ENCODE measurements at places on chromosomes 12 and 14.
A peak's percentile ranks its signal among the peaks of the same experiment; 100 is the strongest.

DNA sequence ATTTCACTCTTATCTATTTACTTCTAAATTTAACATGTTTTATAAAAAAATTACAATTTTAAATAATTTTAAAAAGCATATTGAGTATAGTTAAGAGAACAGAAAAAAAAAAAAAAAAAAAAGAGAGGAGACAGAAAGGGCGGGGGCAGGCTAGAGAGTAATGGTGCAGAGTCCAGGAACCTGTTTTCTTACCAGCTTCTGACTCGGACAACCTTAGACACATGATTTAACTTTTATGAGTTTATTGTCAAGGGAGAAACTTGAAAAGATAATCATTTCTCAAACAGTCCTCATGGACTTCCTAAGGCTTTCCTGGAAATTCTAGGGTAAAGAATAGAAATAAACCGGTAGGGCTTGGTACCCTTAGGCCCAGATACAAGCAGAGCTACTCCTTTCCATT, 84.3 kb downstream of the RPS6KA5 start:
- DNase-seq: no peak

GRCh38 chr12:44863867-44864266, 12.2 kb downstream of the NELL2 start:
- no peak for DNase-seq

- DNase-seq: peak; percentile 57
These were observed 21.3 kb downstream of the GCH1 start for GRCh38 chr14:54881235-54881760.

GRCh38 chr12:130651188-130651959, 64.7 kb downstream of the RIMBP2 start:
- no peak for DNase-seq

- DNase-seq: peak; percentile 9
These were observed 19.2 kb downstream of the IL26 start for GRCh38 chr12:68206446-68206845.

GRCh38 chr12:85393606-85394005, 113.6 kb downstream of the ALX1 start:
- DNase-seq: no peak

GRCh38 chr12:3319723-3320492, 171.1 kb upstream of the PRMT8 start:
- DNase-seq: no peak

DNA sequence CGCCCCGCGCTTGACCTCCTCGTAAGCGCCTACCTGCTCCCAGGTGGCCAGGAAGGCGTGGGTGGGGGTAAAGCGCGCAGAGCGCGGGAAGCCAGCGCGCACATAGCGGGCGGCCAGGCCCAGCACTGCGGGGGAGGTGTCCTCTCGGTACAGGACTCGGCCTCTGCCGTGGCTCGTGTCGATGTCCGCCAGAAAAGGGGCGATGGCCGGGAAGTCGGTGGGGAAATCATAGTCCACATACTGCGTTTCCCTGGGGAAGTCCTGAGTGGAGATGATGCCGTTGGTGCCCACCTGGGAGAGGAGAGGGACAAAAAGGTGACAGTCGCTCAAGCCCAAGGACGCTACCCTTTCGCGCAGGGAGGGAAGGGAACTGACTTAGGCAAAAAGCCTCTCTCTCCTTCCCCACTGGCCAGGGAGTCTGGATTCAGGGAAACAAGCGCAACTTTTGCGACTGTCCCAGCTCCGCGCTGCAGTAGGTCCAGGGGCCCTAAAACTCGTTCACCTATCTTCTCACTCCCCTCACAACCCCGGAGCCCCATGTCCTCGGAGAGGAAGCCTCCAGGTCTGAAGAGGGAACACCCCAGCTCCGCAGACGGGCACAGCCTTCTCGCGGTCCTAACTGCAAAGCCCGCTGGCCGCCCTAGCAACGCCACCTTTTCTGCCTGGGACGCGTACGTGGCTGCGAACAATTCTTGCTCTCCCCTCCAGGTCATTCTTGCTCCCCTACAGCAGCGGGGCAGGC, 815 bp downstream of the NID2 start:
- peak; percentile 44 for DNase-seq

- DNase-seq: no peak
These were observed 38.0 kb upstream of the FKBP4 start for GRCh38 chr12:2756756-2757155.

GRCh38 chr14:79947440-79948054, 263.8 kb downstream of the DIO2 start:
- no peak for DNase-seq

DNA sequence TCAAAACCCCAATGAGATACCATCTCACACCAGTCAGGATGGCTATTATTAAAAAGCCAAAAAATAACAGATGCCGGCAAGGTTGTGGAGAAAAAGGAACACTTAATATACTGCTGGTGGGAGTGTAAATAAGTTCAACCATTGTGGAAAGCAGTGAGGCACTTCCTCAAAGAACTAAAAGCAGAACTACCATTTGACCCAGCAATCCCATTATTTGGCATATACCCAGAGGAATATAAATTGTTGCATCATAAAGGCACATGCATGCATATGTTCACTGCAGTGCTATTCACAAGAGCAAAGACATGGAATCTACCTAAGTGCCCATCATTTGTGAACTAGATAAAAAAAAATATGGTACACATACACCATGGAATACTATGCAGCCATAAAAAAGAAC, 59.9 kb downstream of the MGST1 start:
- DNase-seq: no peak

DNA sequence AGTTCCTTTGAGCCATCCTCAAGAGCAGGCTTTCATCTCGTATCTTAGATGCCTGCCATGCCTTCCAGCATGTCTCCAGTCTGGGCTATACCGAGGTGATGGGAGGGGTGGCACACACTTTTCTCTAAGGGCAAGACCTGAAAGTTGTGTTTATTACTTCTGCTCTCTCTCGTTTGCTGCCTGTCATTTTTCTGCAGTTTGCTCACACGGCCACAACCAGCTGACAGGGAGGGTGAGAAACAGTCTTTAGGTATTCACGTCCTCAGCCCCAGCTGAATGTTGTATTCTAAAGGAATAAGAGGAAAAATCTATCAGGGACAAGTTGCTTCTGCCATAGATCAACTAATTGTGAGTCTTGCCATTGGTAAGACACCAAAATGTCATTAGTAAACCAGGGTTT, 88.0 kb downstream of the TMTC2 start:
- DNase-seq: no peak

DNA sequence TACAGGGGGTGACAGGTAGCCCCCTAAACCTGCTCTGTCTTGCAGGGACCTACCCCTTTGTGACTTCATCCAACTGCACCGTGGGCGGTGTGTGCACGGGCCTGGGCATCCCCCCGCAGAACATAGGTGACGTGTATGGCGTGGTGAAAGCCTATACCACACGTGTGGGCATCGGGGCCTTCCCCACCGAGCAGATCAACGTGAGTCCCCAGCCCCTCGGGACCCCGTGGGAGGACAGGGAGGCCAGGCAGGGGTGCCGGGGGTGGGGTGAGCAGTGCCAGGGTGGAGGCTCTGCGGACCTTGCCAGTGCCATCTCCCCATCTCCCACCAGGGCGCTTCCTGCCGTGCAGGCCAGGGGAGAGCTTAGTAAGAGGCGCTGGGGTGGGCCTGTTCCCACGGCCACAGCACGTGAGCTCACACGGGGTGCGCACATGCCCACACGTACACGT, 11.1 kb upstream of the SIVA1 start:
- DNase-seq: no peak

- DNase-seq: no peak
These were observed 3.4 kb downstream of the HSD17B6 start for GRCh38 chr12:56766535-56766934.

GRCh38 chr12:131511391-131511802, 199.5 kb upstream of the SFSWAP start:
- DNase-seq: peak; percentile 89

GRCh38 chr12:27685274-27685673, 11.0 kb upstream of the REP15 start:
- DNase-seq: no peak

- DNase-seq: no peak
These were observed 1076.5 kb upstream of the FLRT2 start for GRCh38 chr14:84453307-84453950.

DNA sequence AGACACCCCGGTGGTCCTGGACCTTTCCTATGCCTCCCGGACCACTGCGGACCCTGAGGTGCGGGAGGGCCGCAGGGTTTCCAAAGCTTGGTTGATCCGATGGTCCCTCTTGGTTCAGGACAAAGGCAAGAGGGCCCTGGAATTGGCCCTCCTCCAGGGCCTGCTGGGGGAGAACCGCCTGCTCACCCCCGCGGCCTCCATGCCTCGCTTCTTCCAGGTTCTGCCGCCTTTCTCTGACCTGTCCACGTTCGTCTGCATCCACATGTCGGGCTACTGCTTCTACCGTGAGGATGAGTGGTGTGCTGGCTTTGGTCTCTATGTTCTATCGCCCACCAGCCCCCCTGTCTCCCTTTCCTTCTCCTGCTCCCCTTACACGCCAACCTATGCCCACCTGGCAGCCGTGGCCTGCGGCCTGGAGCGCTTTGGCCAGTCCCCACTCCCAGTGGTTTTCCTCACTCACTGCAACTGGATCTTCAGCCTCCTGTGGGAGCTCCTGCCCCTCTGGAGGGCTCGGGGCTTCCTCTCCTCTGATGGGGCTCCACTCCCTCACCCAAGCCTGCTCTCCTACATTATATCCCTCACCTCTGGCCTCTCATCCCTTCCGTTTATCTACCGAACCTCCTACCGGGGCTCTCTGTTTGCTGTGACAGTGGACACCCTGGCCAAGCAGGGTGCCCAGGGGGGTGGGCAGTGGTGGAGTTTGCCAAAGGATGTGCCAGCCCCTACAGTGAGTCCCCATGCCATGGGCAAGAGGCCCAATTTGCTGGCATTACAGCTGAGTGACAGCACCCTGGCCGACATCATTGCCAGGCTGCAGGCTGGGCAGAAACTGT, 13.8 kb downstream of the CBLN3 start:
- no peak for DNase-seq

- DNase-seq: no peak
These were observed 12.9 kb downstream of the BRI3BP start for GRCh38 chr12:125006365-125006764.

- DNase-seq: no peak
These were observed 104.0 kb upstream of the FRMD6 start for GRCh38 chr14:51547701-51548100.

DNA sequence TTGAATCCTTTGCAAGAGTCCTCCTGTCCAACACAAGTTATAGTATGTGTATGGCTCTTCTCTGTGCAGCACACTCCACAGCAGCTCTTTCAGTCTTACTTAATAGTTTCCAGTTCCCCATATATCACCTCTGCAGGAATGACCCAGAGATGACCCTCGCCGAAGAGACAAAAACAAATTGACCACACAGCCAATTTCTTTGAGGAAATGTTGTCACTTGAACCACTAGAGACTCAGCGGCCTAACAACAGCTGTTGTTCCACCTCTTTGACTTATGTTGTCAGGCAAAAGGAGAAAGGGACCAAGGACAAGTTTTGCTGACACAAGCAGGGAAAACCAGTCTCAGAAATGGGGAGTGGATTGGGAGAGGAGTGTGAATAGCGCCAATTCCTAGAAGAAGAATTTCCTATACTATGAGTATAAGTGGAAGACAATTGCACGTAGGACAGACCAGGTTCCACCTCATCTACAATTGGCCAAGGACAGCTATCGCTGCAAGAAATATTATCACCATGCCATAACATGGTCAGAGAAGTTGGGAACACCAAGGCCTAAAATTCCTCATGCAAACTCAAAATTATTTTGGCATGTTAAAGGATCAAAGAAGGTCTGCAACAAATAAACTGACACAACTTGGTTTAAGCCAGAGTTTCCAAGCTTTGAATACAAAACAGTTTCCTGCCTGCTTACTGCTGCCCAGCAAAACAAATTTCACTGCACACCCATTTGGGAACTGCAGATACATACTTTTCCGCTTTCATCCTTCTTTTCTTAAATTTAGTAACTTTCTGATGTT, 41.7 kb upstream of the ITPR2 start:
- peak; percentile 37 for DNase-seq

DNA sequence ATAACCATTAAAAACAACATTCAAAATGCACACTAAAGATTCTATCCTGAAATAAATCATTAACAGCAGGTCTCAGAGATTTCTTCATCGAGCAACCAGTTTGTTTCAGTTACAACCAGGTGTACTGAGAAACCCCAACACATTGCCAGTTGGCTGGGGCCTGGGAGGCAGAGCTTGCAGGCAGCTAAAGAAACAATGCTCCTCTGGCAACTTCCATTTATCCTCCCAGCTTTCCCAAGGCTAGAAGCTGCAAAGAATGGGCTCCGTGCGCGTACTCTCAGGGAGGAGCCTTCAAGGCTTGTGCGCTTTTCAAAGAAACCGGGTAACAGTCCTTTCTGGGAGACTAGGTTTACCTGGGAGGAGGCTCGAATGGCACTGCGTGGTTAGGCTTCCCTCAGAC, 181.6 kb downstream of the MSRB3 start:
- no peak for DNase-seq

DNA sequence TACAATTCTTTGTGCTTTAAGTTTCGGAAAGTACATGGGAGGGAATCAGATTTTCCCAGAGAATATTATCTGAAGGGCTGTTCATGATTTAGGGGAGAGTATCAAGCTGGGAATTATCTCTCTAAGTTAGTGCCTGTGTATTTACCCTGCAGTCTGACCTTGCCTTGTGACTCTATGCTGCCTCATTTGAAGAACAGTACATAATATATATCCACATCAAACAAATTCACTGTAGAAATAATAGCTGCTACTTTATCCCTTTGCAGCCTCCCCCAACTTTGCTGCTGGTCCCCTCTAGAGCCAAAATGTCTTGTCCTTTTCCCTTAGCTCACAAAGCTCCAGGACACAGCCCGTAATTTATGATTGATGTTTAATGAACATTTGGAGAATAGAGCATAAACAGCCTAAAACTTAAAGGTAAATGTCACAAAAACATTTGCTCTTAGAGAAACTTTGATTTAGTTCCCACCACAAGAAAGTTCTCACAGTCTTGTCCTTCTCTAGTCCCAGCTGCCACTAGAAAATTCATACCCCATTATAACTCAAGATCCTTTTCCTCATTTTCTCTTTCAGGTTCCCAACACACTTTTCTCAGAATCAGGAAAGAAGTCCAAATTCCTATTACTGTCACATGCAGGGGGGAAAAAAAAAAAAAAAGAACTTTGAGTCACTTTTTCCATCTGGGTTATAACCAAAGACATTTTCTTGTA, 1009.6 kb downstream of the FLRT2 start:
- DNase-seq: no peak

- DNase-seq: no peak
These were observed 60.1 kb upstream of the CCND2 start for GRCh38 chr12:4213471-4213870.

DNA sequence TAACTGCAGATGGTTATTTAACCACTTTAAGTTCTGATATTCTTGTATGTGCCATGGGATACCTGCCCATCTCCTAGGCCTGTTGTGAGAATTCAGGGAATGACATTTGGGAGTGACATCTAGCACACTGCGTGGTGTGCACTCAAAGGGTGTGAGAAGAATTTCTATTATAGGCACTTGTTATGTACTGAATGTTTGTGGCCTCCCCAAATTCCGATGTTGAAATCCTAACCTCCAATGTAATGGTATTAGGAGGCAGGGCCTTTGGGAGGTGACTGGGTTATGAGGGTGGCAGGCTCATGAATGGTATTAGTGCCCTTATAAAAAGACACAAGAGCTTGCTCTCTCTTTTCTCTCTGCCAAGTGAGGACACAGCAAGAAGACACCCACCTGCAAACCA, 27.6 kb downstream of the VCPKMT start:
- DNase-seq: no peak

All from lung microvascular endothelial cell (primary cell).